Testis (tissue), 5 donors: ENCODE measurements at places on chromosomes 12 and 14. TPM values are rescaled to one million over a fixed set of nuclear protein-coding genes. Genes with fewer than 3 reads are reported as not detected.

DNA sequence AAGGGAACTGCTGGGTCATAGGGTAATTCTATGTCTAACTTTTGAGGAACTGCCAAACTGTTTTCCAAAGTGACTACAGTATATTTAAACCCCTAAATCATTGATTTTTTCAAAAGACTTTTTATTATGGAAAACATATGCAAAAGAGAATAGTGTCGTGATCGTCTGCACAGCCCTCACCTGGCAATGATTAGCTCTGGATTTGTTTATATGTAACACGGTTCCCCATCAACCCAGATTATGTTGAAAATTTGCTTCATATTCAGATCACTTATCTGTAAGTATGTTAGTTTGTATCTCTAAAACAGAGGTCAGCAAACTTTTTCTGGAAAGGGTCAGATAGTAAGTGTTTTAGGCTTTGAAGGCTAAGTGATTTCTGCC lies 52.7 kb downstream of the CCDC92 start:
- H3K4me1 ChIP-seq: no peaks in the 10 kb centered on the region
- no peak for DNase-seq
- H3K4me3 ChIP-seq: no peak overlapping the region
- H3K27me3 ChIP-seq: no peaks in the 10 kb centered on the region
- H3K36me3 ChIP-seq: no peaks in the 10 kb centered on the region

- no peaks in the 10 kb centered on the region for H3K27me3 ChIP-seq
- DNase-seq: no peak
- no peak overlapping the region for H3K4me3 ChIP-seq
- H3K27ac ChIP-seq: no peak overlapping the region
Measured at GRCh38 chr12:77328326-77328725, 263.0 kb upstream of the E2F7 start.

- no peaks in the 10 kb centered on the region for H3K4me1 ChIP-seq
- H3K27me3 ChIP-seq: no peaks in the 10 kb centered on the region
- DNase-seq: no peak
- H3K36me3 ChIP-seq: no peaks in the 10 kb centered on the region
- no peak overlapping the region for H3K4me3 ChIP-seq
- no peak overlapping the region for H3K27ac ChIP-seq
Measured at GRCh38 chr12:81181691-81182090, 103.8 kb downstream of the ACSS3 start.

The TSPAN11 gene
- 2.7 TPM for total RNA-seq

The PROX2 gene
- total RNA-seq: 0.08 TPM

The IAPP gene
- not detected for total RNA-seq

GRCh38 chr12:32198555-32198954 lies 91.9 kb downstream of the BICD1 start:
- no peak overlapping the region for H3K4me3 ChIP-seq
- H3K27me3 ChIP-seq: no peaks in the 10 kb centered on the region
- no peaks in the 10 kb centered on the region for H3K36me3 ChIP-seq

DNA sequence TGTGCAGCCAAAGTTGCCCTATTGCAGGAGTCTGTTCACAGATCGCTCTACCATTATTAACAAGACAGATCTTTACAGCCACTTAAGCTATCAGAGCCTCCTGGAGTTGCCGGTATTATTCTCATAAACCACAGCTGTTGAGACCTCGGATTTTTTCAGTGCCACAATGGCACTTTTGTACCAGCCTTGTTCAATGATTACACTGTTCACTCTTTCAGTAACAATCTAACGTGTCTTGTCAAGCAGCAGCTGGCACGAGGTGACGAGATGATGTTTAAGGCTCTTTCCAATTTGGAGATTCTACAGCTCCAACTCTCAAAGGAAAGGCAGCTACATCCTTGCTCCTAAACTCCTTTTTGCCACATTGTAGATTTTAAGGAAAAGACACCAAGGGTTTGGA lies 30.7 kb downstream of the LRIG3 start:
- no peak overlapping the region for H3K27ac ChIP-seq
- no peak overlapping the region for H3K4me3 ChIP-seq
- no peaks in the 10 kb centered on the region for H3K27me3 ChIP-seq
- H3K36me3 ChIP-seq: no peaks in the 10 kb centered on the region
- H3K4me1 ChIP-seq: peaks cover 8% of the 10 kb centered on the region

- H3K27ac ChIP-seq: peak overlapping the region; percentile 99
- H3K36me3 ChIP-seq: no peaks in the 10 kb centered on the region
- peaks cover 15% of the 10 kb centered on the region for H3K4me1 ChIP-seq
- H3K27me3 ChIP-seq: no peaks in the 10 kb centered on the region
- peak overlapping the region; percentile 90 for H3K4me3 ChIP-seq
Measured at GRCh38 chr14:39266871-39267607, 33.3 kb downstream of the MIA2 start.

The KLRC2 gene
- not detected for total RNA-seq

GRCh38 chr14:76456200-76456599 lies 80.3 kb downstream of the ESRRB start:
- no peaks in the 10 kb centered on the region for H3K4me1 ChIP-seq
- H3K27me3 ChIP-seq: no peaks in the 10 kb centered on the region
- no peaks in the 10 kb centered on the region for H3K36me3 ChIP-seq
- DNase-seq: peak; percentile 24

The TIMELESS gene
- 16.3 TPM for total RNA-seq

GRCh38 chr14:54440476-54440872 lies 700 bp downstream of the CNIH1 start:
- H3K4me3 ChIP-seq: peak overlapping the region; percentile 72
- peaks cover 18% of the 10 kb centered on the region for H3K4me1 ChIP-seq
- DNase-seq: no peak
- H3K27ac ChIP-seq: peak overlapping the region; percentile 96

DNA sequence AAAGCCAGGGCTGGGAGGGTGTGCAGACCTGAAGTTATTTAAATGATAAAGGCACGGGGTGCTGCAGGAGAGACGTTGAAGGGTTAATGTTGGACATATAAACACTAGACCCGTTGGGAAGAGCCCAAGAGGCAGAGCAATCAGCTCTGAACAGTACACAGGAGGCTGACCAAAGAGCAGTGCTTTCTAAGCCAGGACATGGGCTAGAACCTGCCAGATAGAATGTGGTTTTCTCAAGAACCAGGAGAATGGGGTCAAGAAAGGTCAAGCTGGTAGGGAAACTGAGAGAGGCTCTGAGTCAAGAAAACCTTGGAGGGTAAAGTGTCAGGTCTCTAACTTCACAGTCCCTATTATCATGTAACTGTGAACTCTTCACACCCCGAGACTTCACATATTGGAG lies 143.2 kb upstream of the EEA1 start:
- H3K27ac ChIP-seq: no peak overlapping the region
- no peak overlapping the region for H3K4me3 ChIP-seq
- H3K27me3 ChIP-seq: no peaks in the 10 kb centered on the region
- no peak for DNase-seq
- H3K4me1 ChIP-seq: no peaks in the 10 kb centered on the region

- peak overlapping the region; percentile 59 for H3K27ac ChIP-seq
- no peaks in the 10 kb centered on the region for H3K36me3 ChIP-seq
- H3K4me3 ChIP-seq: peak overlapping the region; percentile 71
Measured at GRCh38 chr12:57609781-57610553, 1.3 kb upstream of the ARHGEF25 start.

The KCNMB4 gene
- total RNA-seq: 7.1 TPM

- H3K4me1 ChIP-seq: no peaks in the 10 kb centered on the region
- DNase-seq: no peak
- no peaks in the 10 kb centered on the region for H3K27me3 ChIP-seq
- H3K36me3 ChIP-seq: no peaks in the 10 kb centered on the region
Measured at GRCh38 chr12:16506394-16506793, 99.6 kb downstream of the LMO3 start.

GRCh38 chr14:73809391-73809790 lies 42.2 kb upstream of the PTGR2 start:
- no peak overlapping the region for H3K27ac ChIP-seq
- H3K36me3 ChIP-seq: no peaks in the 10 kb centered on the region
- H3K27me3 ChIP-seq: no peaks in the 10 kb centered on the region
- DNase-seq: no peak
- no peaks in the 10 kb centered on the region for H3K4me1 ChIP-seq

DNA sequence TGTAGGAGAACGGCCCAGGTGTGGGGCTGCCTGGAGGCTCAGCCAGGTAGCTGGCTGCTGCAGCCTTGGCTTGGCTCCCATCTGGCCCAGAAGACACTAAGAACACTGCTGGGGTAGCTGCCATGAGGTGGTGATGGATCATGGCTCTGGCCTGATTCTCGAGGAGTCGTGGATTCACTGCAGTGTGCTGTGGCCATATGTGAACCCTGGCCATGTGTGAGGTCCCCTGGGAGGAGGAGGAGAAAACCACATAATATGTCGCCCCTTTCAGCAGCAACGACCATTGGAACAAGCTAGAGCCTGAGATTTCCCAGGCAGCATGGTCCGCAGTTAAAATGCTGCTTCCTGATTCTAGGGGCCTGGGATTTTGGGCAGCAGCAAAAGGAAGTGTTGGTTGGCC lies 4.0 kb upstream of the PRMT8 start:
- peaks cover 4% of the 10 kb centered on the region for H3K4me1 ChIP-seq
- no peak overlapping the region for H3K27ac ChIP-seq
- H3K36me3 ChIP-seq: no peaks in the 10 kb centered on the region
- H3K4me3 ChIP-seq: no peak overlapping the region
- H3K27me3 ChIP-seq: no peaks in the 10 kb centered on the region
- DNase-seq: no peak

- no peak for DNase-seq
- no peaks in the 10 kb centered on the region for H3K36me3 ChIP-seq
- H3K4me3 ChIP-seq: no peak overlapping the region
- no peaks in the 10 kb centered on the region for H3K4me1 ChIP-seq
- no peaks in the 10 kb centered on the region for H3K27me3 ChIP-seq
- no peak overlapping the region for H3K27ac ChIP-seq
Measured at GRCh38 chr12:4867384-4867783, 42.3 kb upstream of the KCNA1 start.

DNA sequence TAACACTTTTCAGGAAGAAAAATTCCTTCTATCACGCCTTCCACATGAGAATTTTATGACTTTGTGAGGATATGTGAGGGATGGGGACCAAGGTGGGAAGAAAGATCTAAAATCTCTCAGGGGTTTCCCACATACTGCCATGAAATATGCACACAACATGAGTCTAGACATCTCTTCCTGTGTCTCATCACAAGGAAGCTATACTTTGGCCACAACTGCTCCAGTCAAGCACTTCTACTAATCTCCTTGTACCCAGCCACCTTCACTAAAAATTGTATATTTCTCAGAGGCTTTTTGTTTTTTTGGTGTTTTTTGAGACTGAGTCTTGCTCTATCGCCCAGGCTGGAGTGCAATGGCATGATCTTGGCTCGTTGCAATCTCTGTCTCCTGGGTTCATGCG lies 3.2 kb downstream of the OSBPL8 start:
- no peaks in the 10 kb centered on the region for H3K36me3 ChIP-seq
- no peak overlapping the region for H3K4me3 ChIP-seq
- H3K4me1 ChIP-seq: peaks cover 4% of the 10 kb centered on the region

DNA sequence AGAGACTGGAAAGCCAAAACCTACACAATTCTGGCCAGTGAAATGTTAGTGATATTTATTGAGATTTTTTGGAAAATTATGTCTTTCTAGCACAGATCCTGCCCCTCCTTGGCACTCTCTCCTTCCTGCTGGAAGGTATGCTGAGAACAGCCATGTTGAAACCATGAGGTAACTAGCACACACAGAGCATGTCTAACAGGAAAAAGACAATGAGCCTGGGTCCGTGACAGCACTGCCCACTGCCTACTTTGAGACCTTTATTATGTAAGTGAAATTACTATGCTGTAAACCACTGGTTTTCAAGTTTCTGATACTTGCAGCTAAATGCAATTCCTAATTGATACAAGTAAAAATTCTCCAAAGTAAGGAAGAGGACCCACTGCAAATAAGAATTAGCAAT lies 81.6 kb upstream of the SINHCAF start:
- no peak overlapping the region for H3K4me3 ChIP-seq
- H3K36me3 ChIP-seq: no peaks in the 10 kb centered on the region
- no peaks in the 10 kb centered on the region for H3K4me1 ChIP-seq

DNA sequence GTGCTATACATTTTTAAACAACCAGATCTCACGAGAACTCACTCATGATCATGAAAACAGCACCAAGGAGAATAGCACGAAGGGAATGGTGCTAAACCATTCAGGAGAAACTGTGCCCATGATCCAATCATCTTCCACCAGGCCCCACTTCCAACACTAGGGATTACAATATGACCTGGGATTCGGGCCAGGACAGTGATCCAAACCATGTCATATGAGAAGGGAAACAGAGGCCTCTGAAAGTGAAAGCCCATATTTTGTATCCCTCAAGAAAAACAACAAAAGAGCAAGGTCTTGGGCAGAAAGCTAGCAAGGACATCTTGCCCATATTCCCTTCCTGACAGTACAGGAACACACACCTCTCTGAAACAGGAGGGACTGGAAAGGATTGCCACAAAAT lies 163.9 kb upstream of the VASH1 start:
- DNase-seq: no peak
- no peaks in the 10 kb centered on the region for H3K27me3 ChIP-seq
- no peaks in the 10 kb centered on the region for H3K36me3 ChIP-seq
- no peak overlapping the region for H3K27ac ChIP-seq
- H3K4me1 ChIP-seq: no peaks in the 10 kb centered on the region

- no peaks in the 10 kb centered on the region for H3K4me1 ChIP-seq
- no peaks in the 10 kb centered on the region for H3K36me3 ChIP-seq
- no peak for DNase-seq
Measured at GRCh38 chr12:109923481-109924245, 23.6 kb downstream of the TCHP start.

GRCh38 chr12:13288501-13288900 lies 92.0 kb downstream of the EMP1 start:
- no peak for DNase-seq
- H3K27ac ChIP-seq: no peak overlapping the region
- H3K36me3 ChIP-seq: no peaks in the 10 kb centered on the region

The MGP gene
- total RNA-seq: 56.7 TPM

GRCh38 chr14:37894463-37894862 lies 299.0 kb downstream of the TTC6 start:
- no peaks in the 10 kb centered on the region for H3K36me3 ChIP-seq
- no peak overlapping the region for H3K27ac ChIP-seq
- DNase-seq: no peak
- H3K4me3 ChIP-seq: no peak overlapping the region
- no peaks in the 10 kb centered on the region for H3K27me3 ChIP-seq

DNA sequence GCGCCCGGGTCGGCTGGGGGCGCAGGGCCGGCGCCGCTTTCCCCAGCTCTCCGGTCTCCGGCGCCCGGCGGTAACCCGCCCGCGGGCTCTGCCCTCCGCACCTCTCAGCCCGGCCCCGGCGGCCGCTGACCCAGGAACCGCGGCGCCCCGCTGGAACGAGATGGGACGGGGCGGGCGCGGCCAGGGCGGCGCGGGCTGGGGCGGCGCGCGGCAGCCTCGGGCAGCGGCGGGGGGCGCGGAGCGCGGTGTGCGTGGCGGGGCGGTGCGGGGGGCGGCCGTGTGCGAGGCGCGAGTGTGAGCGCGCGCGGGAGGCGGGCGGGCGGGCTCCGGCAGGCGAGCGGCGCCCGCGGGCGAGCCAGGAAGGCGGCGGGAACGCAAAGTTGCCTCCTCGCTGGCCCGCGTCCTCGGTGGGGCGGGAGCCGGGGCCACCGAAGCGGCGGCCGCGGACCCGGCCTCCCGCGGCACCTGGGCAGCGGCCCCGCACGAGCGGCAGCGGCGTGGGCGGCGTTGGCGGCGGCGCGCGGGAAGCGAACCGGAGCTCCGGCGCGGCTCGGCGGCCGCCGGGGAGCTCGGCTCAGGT lies 671 bp upstream of the DIO3 start:
- no peaks in the 10 kb centered on the region for H3K36me3 ChIP-seq
- H3K4me3 ChIP-seq: no peak overlapping the region
- H3K27ac ChIP-seq: no peak overlapping the region
- DNase-seq: no peak
